ENCODE measurements at places on chromosomes 7 and 10. TPM values are rescaled to one million over a fixed set of nuclear protein-coding genes. Genes with fewer than 3 reads are reported as not detected.

SUN3 gene
- not detected for total RNA-seq

CELF2 gene
- 116 TPM for total RNA-seq

ICA1 gene
- total RNA-seq = 2.7 TPM

EN2 gene
- total RNA-seq = not detected

ZPBP gene
- total RNA-seq = not detected

GHRHR gene
- not detected for total RNA-seq

PFKP gene
- 105 TPM for total RNA-seq

IFIT1B gene
- not detected for total RNA-seq

C10orf67 gene
- total RNA-seq = 0.84 TPM

STX1A gene
- total RNA-seq = 37.5 TPM

GIMAP8 gene
- 13.1 TPM for total RNA-seq

DRGX gene
- total RNA-seq = not detected

CLDN4 gene
- total RNA-seq = 0.34 TPM

SPDYE2B gene
- not detected for total RNA-seq

SRRM3 gene
- not detected for total RNA-seq

SH2D4B gene
- 0.46 TPM for total RNA-seq

ARMC3 gene
- not detected for total RNA-seq

C1QL3 gene
- 0.12 TPM for total RNA-seq

ATG9B gene
- 10.1 TPM for total RNA-seq

CDHR1 gene
- 0.36 TPM for total RNA-seq

RAMP3 gene
- 0.50 TPM for total RNA-seq

FGFR2 gene
- total RNA-seq = not detected

RBP4 gene
- not detected for total RNA-seq

MORN4 gene
- 7.6 TPM for total RNA-seq

CRHR2 gene
- not detected for total RNA-seq

ZMIZ1 gene
- 30.6 TPM for total RNA-seq

IGFBP3 gene
- 2.0 TPM for total RNA-seq

XRCC2 gene
- 16.6 TPM for total RNA-seq

INPP5A gene
- 11.0 TPM for total RNA-seq

INHBA gene
- 0.05 TPM for total RNA-seq

DOCK4 gene
- total RNA-seq = 0.29 TPM

TMEM236 gene
- total RNA-seq = 0.58 TPM

MAGI2 gene
- 0.44 TPM for total RNA-seq

VWDE gene
- total RNA-seq = 0.43 TPM

ARHGAP19 gene
- total RNA-seq = 75.3 TPM

PIP gene
- not detected for total RNA-seq

C7orf57 gene
- total RNA-seq = 0.12 TPM

CRYGN gene
- total RNA-seq = 0.53 TPM

CAMK2B gene
- total RNA-seq = 1.4 TPM

CCL24 gene
- total RNA-seq = 0.46 TPM

ASIC3 gene
- total RNA-seq = 15.7 TPM

OPN1SW gene
- total RNA-seq = not detected

PNLIP gene
- not detected for total RNA-seq

Measured in activated T-cell treated with anti-CD3 and anti-CD28 coated beads, Interleukin-2, amount 50 U/mL, for 72 hours (primary cell).